ENCODE measurements at places on chromosomes 4 and X. TPM values are rescaled to one million over a fixed set of nuclear protein-coding genes. Genes with fewer than 3 reads are reported as not detected.

The C4orf50 gene
- total RNA-seq = not detected

The IQSEC2 gene
- 44.7 TPM for total RNA-seq

The HTN3 gene
- total RNA-seq = not detected

The USP53 gene
- total RNA-seq = 8.5 TPM

The UGT2B17 gene
- total RNA-seq = not detected

The ARHGAP36 gene
- not detected for total RNA-seq

The RBPJ gene
- 11.4 TPM for total RNA-seq

The F8A2 gene
- not detected for total RNA-seq

The DGKK gene
- not detected for total RNA-seq

The HAND2 gene
- 0.32 TPM for total RNA-seq

The NELFA gene
- 19.5 TPM for total RNA-seq

The KIF4A gene
- total RNA-seq = 23.9 TPM

The TRMT10A gene
- 6.9 TPM for total RNA-seq

The NDP gene
- total RNA-seq = not detected

The MAGEE1 gene
- total RNA-seq = 4.9 TPM

The FGA gene
- 10.1 TPM for total RNA-seq

The MTNR1A gene
- 0.33 TPM for total RNA-seq

The GBA3 gene
- total RNA-seq = not detected

The TEX13D gene
- not detected for total RNA-seq

The UGT2A1 gene
- total RNA-seq = not detected

The CCNA2 gene
- total RNA-seq = 46.3 TPM

The XPNPEP2 gene
- total RNA-seq = not detected

Measured in A549 treated with CORT108297 at 1 μM for 4 hours (cell line).